ENCODE measurements at places on chromosomes 12 and 14.

DNA sequence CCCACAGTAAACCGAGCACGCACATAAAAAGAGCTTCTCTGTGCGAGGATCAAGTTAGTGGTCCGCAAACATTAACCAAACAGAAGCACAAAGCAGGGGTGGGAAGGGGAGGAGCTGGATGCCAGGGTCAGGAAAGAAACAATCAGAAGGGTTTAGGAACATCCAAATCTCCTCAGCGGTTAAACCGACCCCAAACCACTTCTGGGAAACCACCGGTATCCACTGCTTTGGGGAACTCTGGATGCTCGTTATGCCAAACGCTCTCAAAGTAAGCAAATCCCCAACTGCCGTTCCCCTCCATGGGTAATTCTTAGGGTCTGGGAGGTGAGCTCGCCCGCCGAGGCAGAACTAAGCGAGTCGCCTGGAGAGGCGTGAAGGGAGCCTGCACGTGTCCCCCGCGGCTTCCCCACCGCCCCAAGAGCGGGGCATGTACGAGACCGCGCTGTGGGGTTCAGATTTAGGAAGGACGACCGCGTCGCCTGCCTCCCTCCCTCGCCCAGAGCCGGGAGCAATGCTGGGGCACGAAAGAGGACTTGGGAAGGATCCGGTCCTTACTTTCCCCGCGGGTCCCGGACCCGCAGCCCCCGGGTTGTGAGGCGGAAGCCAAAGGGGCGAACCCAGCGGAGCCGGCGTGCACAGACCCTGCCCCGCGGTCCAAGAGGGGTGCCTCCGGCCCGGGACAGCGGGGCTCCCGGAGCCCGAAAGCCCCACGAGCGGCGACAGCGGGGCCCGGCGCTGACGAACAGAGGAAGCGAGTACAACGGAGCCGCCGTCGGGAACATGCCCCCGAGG, 711 bp downstream of the SBNO1 start:
- DNase-seq = no peak

DNA sequence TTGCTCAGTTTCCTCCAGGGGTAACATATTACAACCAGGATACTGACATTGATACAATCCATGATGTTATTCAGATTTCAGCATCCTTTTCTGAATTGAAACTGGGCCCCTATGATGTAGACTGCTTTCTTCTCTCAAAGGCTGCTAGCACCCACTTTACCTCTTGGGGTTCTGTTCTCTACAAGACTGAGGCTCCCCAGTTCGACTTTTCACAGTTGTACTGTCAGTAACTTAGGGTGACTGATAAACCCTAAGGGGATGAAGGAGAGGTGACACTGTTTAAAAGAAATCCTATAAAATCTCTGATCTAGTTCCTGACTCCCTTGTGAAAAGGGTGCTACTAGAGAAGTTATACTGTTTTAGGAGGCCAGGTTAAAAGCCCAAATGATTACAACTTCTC, 818 bp downstream of the VPS33A start:
- DNase-seq = no peak

GRCh38 chr14:22836301-22837113, at the start of gene MMP14:
MMP14 (plus strand) TSS chr14:22836585; CDS start chr14:22836818, 233 bp downstream.
- DNase-seq = no peak

DNA sequence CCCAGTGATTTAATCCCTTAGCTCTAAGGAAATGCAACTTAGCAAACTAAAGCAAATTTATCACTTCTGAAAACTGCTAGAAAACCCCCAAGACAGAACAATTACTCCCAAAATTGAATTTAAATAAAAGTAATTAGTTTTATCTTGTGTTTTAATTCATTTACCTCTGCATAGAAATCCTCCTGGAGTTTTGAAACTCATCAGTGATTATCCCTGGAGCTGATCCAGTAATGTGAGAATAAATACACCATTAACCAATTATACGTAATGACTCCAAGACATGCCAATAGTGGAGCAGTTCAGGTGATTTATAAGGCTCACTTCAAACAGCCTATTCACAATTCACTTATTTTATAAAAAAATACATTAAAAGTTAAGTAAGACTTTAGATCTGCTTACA, 855.3 kb upstream of the FLRT2 start:
- no peak for DNase-seq

DNA sequence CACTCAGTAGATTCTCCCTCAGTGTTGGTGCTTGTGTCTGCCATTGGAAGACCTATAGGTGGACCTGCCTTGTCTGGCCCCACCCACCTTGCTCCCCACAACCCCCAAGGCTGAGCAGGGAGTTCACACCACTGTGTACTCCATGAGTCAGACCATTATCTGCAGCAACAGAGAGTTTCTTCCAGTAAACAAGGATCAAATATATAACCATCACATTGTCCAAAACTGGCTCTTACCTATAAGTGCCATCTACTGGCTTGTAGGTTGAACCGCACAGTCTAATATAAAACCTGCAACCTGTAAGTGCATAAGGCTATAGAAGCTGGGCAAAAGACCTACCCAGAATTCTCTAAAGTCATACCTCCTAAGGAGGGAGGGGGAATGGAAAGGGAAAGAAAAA, 7.9 kb downstream of the TAS2R13 start:
- no peak for DNase-seq
